ENCODE measurements at places on chromosomes 12 and 14. TPM values are rescaled to one million over a fixed set of nuclear protein-coding genes. Genes with fewer than 3 reads are reported as not detected.
A peak's percentile ranks its signal among the peaks of the same experiment; 100 is the strongest.

DNA sequence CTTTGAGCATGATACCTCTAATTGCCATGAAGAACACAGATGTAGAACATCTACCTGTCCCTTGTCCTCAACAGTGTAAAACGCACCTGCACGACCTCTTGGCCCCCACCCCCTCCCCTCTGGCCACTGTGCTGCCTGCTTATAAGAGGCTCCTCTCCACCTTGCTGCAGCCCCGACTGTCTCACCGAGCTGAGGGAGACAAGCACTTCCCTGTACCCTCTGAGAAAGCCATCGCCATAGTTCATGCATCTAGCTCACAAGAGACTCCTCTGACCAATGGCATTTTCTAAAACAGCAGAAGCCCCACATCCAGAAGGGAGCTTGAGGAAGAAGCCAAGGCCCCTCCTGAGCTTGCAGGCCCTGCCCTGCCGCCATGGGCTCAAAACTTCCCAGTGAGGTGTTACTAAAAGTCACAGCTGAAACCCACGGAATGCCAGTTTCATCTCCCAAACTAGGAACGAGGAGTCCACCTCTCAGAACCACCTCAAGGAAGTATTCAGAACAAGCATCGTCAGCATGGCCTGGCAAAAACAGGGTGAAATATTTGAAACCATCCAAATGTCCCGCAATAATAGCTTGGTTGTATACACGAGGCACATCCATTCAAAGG, 21.5 kb upstream of the ANO2 start:
- no peaks in the 10 kb centered on the region for H3K4me1 ChIP-seq
- no peak overlapping the region for H3K4me3 ChIP-seq
- H3K36me3 ChIP-seq, result no peaks in the 10 kb centered on the region

DNA sequence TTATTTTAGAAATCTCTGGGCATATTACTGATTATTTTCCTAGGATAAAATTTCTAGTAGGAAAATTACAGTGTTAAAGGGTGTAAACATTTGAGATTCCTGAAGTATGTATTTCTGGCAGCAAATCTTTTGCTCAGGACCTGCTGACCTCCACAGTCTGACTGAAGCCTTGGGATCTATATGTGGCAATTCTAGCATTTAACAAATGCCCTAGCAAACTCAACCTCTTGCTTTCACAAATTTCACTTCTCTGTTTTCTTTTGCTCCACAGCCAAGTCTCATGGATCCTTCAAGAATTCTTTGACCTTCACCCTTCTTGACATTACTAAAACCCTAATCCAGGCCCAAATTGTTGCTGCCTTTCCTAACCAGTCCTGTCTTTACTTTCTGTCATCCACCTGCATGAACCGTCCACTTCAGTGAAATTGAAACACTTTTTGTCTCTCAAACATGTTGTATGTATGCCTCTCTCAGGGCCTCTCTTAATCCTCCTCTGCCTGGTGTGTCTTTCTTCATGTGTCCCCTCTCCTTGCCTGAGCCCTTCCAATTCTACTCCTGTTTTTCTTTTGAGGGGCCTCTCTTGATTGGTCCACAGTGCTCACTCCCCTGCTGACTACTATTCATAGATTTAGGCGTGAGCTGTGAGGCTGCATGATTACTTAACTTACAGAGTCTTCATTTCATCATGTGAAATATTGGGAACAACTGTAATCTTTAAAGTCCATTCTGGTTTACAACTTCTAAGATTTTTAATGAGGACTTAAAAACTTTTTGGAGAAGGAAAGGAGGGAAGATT, 5.1 kb upstream of the DYRK4 start:
- no peaks in the 10 kb centered on the region for H3K27me3 ChIP-seq
- no peak overlapping the region for H3K27ac ChIP-seq
- DNase-seq, result no peak
- no peaks in the 10 kb centered on the region for H3K36me3 ChIP-seq
- H3K4me1 ChIP-seq, result no peaks in the 10 kb centered on the region
- no peak overlapping the region for H3K4me3 ChIP-seq

- H3K4me1 ChIP-seq, result no peaks in the 10 kb centered on the region
- no peak for DNase-seq
- H3K27ac ChIP-seq, result no peak overlapping the region
- H3K27me3 ChIP-seq, result no peaks in the 10 kb centered on the region
- H3K4me3 ChIP-seq, result no peak overlapping the region
These were observed 478.0 kb downstream of the NAV3 start for GRCh38 chr12:78308701-78309100.

DBX2 gene
- polyA plus RNA-seq, result not detected

DNA sequence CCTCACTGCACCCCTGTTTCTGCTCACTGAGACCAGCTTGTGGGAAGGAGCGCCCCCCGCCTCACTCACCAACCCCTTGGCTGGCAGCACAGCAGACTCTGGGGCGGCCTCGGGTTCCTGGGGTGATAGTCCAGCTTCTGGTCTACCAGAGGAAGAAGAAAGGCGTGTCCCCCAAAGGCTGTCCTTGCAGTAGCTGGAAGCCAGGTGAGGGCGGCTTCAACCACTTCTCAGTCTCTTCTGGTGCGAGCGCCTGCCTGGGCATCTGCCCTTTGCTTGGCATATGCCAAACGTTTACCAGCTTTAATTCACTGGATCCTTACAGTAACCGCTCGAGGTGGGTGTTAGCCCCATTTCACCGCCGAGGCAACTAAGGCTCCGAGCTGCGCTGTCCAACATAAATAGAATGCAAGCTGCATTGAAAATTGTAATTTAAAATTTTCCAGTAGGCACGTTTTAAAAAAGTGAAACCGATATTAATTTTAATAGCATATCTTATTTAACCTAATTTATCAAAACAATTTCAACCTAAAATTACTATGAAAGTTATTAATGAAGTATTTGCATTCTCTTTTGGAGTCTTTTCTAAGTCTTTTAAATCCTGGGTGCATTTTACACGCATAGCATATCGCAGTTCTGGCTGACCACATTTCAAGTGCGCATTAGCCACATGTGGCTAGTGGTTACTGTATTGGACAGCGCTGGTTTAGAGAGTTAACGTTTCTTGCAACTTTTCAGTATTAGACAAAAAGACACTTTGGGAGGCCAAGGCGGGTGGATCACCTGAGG, 872 bp downstream of the FAM177A1 start:
- no peaks in the 10 kb centered on the region for H3K36me3 ChIP-seq
- peaks cover 19% of the 10 kb centered on the region for H3K4me1 ChIP-seq
- H3K27ac ChIP-seq, result peak overlapping the region; percentile 93
- no peak for DNase-seq
- H3K27me3 ChIP-seq, result no peaks in the 10 kb centered on the region

GRCh38 chr12:85662207-85662602, 174.0 kb downstream of the RASSF9 start:
- H3K27ac ChIP-seq, result no peak overlapping the region
- DNase-seq, result no peak
- H3K4me1 ChIP-seq, result peaks cover 7% of the 10 kb centered on the region
- no peaks in the 10 kb centered on the region for H3K36me3 ChIP-seq
- no peaks in the 10 kb centered on the region for H3K27me3 ChIP-seq

WNT1 gene
- polyA plus RNA-seq, result not detected

DNA sequence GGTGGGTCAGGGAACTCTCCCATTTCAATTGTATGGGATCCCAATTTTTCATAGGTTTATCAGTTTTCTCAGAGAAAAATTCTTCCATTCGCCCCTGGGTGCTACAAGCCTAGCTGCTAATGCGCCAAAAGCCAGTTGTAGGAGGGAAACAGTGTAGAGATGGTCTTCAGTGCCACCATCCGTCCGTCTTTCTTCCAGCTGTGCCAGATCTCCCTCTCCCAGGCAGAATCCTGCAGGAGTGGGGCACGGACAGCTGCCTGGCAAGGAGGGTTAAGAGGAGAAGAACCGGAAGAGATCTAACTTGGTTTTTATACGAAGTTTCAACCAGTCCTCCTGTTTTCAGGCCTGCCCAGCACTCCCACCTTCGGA, 38.9 kb upstream of the FUT8 start:
- no peaks in the 10 kb centered on the region for H3K27me3 ChIP-seq
- H3K4me3 ChIP-seq, result no peak overlapping the region
- peak; percentile 52 for DNase-seq
- peak overlapping the region; percentile 13 for H3K27ac ChIP-seq
- H3K36me3 ChIP-seq, result no peaks in the 10 kb centered on the region

DNA sequence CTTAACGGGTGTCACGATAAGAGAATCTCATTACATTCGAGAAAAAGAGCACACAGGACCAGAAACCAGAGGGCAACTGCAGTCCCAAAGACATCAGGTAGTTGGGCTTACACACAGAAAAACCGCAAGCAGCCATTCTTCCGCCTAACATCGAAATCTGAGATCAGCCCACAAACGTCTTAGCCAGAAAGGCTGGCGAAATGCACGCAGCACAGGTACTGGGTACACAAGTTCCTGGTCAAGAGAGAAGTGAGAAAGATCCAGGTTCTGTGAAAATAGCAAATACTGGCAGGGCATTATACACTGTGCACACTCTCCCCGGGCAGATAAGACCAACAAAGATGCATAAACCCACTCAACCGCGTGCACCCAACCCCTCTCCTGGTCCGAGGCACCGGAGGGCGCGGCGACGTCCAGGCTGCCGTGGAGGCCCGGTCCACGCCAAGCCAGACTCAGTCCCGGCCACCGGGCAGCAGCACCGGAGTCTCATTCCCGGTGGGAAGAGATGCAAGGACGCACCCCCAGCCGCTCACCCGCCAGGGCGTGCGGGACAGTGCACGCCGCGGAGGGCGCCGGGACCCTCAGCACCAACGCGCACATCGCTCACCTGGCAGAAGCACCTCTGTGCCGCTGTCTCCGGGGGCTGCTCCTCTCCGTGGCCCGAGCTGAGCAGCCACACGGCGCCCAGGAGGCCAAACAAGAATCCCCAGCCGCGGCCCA, 437 bp downstream of the ERO1A start:
- peaks cover 32% of the 10 kb centered on the region for H3K4me1 ChIP-seq
- H3K27ac ChIP-seq, result peak overlapping the region; percentile 96
- H3K27me3 ChIP-seq, result no peaks in the 10 kb centered on the region
- H3K36me3 ChIP-seq, result no peaks in the 10 kb centered on the region
- peak; percentile 79 for DNase-seq
- H3K4me3 ChIP-seq, result peak overlapping the region; percentile 63

GRCh38 chr14:75548544-75548943, 26.3 kb downstream of the BATF start:
- no peaks in the 10 kb centered on the region for H3K4me1 ChIP-seq
- H3K27me3 ChIP-seq, result no peaks in the 10 kb centered on the region
- H3K27ac ChIP-seq, result no peak overlapping the region
- H3K36me3 ChIP-seq, result no peaks in the 10 kb centered on the region
- no peak overlapping the region for H3K4me3 ChIP-seq
- DNase-seq, result no peak

DNA sequence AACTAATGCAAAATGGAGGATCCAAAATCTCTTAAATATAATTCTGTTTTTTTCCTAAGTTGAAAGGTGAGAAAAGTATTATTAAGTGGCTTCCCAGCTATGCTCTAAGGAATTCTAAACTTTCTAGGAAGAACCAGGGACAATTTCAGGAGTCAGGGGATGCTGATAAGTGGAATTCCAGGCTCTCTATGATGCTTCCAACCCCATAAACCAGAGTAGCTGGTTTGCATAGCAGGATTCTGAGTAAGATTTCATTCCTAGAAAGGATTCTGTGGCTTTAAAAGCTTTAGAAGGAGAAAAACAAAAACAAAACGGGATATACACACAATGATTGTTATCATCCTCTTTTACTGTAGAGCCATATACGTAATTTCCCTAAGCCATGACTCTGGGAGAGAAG, 93.9 kb downstream of the SLC16A7 start:
- DNase-seq, result no peak
- H3K27me3 ChIP-seq, result no peaks in the 10 kb centered on the region
- H3K27ac ChIP-seq, result no peak overlapping the region
- no peaks in the 10 kb centered on the region for H3K36me3 ChIP-seq
- no peak overlapping the region for H3K4me3 ChIP-seq

TAS2R46 gene
- not detected for polyA plus RNA-seq

DNA sequence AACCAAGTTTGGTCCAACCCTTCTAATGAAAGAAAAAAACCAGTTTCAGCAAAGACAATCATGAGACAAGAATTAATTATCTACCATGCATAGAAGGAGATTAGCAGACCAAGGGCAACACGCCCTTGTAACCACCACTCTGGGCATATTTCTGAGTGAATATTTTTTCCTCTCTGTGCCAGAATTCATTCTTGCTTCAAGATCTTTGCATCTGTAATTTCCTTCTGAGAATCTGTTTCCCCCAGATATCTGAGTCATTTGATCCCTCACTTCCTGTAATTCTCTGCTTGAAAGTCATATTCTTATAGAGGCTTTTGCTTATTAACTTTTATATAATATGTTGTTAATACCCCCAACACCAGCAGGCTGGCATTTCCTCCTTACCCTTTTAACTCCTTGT, 243.7 kb downstream of the SLC16A7 start:
- DNase-seq, result no peak
- no peak overlapping the region for H3K27ac ChIP-seq
- H3K27me3 ChIP-seq, result no peaks in the 10 kb centered on the region
- H3K36me3 ChIP-seq, result no peaks in the 10 kb centered on the region
- no peaks in the 10 kb centered on the region for H3K4me1 ChIP-seq
- no peak overlapping the region for H3K4me3 ChIP-seq

DNA sequence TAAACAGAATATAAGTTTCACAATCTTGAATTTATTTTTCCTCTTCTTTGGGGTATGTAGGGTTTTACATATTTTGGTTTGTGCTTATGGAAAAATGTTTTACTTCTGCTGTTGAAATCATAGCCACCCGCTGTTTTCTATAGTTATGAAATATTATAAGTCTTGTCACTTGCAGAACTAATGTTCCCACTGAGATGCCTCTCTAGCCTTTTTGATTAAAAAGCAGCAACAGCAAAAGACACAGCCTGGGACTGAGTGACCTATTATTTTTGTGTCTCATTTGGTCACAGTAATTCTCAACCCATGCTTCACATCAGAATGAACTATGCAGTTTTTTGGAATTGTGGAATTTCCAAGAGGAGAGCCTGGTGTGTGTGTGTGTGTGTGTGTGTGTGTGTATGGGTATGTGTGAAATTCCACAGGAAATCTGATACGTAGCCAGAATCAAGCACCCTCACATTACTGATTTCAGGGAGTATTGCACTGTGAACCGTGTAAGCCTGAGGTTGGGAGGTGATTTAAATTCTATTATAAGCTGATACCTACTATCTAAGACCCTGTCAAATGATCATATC, 55.7 kb upstream of the FRMD6 start:
- H3K4me1 ChIP-seq, result no peaks in the 10 kb centered on the region
- no peaks in the 10 kb centered on the region for H3K27me3 ChIP-seq
- no peak for DNase-seq
- no peak overlapping the region for H3K4me3 ChIP-seq

GRCh38 chr14:29821242-29821641, 106.4 kb downstream of the PRKD1 start:
- H3K4me1 ChIP-seq, result peaks cover 9% of the 10 kb centered on the region
- DNase-seq, result no peak

DNA sequence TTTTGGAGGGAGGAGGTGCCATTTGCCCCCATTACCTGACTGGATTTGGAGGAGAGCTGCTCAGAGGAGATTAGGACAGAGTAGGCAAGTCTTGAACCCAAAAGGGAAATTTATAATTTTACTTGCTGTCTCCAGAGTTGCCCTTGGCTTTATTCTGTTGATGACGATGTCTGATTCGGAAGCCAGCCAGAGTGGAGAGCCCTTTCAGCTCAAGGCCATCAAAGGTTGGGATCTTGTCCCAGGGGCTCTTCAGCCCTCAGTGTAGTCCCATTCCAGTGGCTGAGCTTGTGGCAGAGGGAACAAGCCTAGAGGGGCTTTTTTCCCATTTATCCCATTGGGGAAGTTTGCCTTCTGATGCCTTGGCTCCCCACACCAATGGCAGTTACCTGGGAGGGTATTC, 71.8 kb downstream of the HSD17B6 start:
- no peaks in the 10 kb centered on the region for H3K36me3 ChIP-seq
- H3K4me1 ChIP-seq, result no peaks in the 10 kb centered on the region
- DNase-seq, result no peak
- H3K27ac ChIP-seq, result no peak overlapping the region
- no peaks in the 10 kb centered on the region for H3K27me3 ChIP-seq
- H3K4me3 ChIP-seq, result no peak overlapping the region
